ENCODE measurements at places on chromosomes 1 and 21. TPM values are rescaled to one million over a fixed set of nuclear protein-coding genes. Genes with fewer than 3 reads are reported as not detected.

DNA sequence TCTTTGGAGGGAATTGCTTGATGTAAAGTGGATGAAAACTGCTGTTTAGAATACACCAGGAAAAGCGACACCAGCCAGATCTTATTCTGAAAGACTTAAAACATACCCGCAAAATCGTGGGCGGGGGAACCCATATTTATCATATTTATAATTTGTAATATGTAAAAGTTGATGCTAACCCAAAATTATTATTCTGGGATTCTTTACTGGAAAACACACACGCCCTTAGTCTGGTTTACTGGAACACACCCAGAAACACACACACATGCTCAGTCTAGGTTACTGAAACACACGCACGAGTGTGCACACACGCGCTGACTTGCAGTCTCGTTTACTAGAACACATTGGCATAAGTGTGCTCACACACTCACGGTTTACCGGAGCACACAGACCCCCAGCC is 32.5 kb downstream of the ATP5PO start:
- 0 out of 2 replicates have a peak, but pooled peaks cover 2% of the 10 kb centered on the region for H3K4me1 ChIP-seq
- no peak overlapping the region for H3K27ac ChIP-seq
- H3K4me3 ChIP-seq: no peak overlapping the region
- no peaks in the 10 kb centered on the region for H3K36me3 ChIP-seq
- DNase-seq: no peak

Gene OR10Z1
- total RNA-seq: not detected

Gene CA6
- total RNA-seq: not detected

- no peaks in the 10 kb centered on the region for H3K36me3 ChIP-seq
- H3K27me3 ChIP-seq: no peaks in the 10 kb centered on the region
- DNase-seq: no peak
- no peak overlapping the region for H3K4me3 ChIP-seq
Measured at GRCh38 chr21:42417533-42417932, 13.8 kb downstream of the UBASH3A start.

- no peak overlapping the region for H3K27ac ChIP-seq
- H3K36me3 ChIP-seq: no peaks in the 10 kb centered on the region
- DNase-seq: no peak
- no peak overlapping the region for H3K4me3 ChIP-seq
- H3K27me3 ChIP-seq: no peaks in the 10 kb centered on the region
Measured at GRCh38 chr1:116113615-116114014, 2.4 kb downstream of the MAB21L3 start.

DNA sequence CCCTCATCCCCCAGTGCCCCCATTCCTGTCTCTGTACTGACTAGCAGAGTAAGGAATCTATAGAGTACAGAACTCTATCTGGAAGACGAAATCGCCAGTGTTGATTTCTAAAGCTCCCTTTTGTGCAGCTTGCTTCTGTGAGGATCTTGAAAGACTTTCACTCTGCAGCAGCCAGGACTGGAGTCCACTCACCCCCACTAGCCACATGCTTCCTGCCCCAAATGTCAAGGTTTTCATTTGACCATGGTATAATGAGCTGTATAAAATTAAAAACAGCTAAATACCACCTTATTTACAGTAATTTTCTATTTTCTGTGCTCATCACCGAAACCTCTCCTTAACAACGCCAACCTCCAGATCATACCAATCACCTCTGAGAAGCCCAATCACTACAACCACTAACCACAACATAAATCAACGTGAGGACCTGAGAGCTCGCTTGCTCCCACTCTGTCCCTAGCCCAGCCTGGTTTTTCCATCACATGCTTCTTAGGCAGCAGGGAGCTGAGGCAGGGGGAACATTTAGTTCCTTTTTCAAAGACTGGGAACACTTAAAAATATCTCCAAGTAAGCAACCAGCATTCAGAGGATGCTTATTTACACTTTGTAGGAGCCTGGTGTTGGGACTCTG is 56.1 kb upstream of the IRF2BP2 start:
- no peaks in the 10 kb centered on the region for H3K36me3 ChIP-seq
- H3K4me1 ChIP-seq: no peaks in the 10 kb centered on the region
- H3K27me3 ChIP-seq: no peaks in the 10 kb centered on the region
- no peak for DNase-seq

Gene FCGR3A
- total RNA-seq: not detected

GRCh38 chr1:204854286-204854685 is 16.4 kb upstream of the NFASC start:
- H3K36me3 ChIP-seq: no peaks in the 10 kb centered on the region
- no peak for DNase-seq
- no peaks in the 10 kb centered on the region for H3K27me3 ChIP-seq

Gene TRIM17
- total RNA-seq: 2.3 TPM

GRCh38 chr1:244341455-244342450 is 110.0 kb downstream of the ADSS2 start:
- peaks cover 17% of the 10 kb centered on the region for H3K4me1 ChIP-seq
- no peaks in the 10 kb centered on the region for H3K36me3 ChIP-seq
- no peaks in the 10 kb centered on the region for H3K27me3 ChIP-seq
- peak; percentile 59 for DNase-seq

Gene SH2D1B
- total RNA-seq: not detected

DNA sequence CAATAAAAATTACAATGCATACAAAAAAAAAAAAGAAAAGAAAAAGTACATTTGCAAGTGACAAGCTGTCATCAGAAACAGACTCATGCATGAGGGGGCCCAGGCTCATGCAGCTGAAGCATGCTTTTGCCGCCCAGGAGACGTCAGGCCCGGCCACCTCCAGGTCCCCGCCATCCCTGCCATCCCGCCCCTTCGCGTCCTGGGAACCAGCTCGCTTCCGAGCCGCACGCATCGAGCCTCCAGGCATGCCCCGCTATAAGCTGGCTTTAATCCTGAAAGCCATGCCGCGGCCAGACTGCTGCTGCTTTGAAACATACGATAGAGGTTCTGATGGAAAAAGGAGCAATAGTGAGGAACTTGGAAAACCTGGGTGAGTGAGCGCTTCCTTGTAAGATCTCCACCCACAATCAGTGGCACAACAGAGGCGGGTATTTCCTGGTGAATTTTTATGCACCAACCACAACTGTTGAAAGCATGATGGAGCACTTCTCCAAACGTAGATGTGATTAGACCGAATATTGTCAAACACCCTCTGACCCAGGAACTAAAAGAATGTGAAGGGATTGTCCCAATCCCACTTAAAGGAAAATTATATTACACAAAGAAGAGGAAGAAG is 113.7 kb downstream of the FAF1 start:
- H3K27ac ChIP-seq: no peak overlapping the region
- DNase-seq: peak; percentile 45
- H3K27me3 ChIP-seq: no peaks in the 10 kb centered on the region
- no peaks in the 10 kb centered on the region for H3K36me3 ChIP-seq

Gene KAZN
- 11.8 TPM for total RNA-seq

- no peaks in the 10 kb centered on the region for H3K36me3 ChIP-seq
- no peak for DNase-seq
- H3K27me3 ChIP-seq: no peaks in the 10 kb centered on the region
- no peak overlapping the region for H3K4me3 ChIP-seq
Measured at GRCh38 chr1:11536573-11537379, 57.8 kb downstream of the DISP3 start.

Measured in H1 (cell line).